ENCODE measurements at places on chromosomes 3 and 15. TPM values are rescaled to one million over a fixed set of nuclear protein-coding genes. Genes with fewer than 3 reads are reported as not detected.
A peak's percentile ranks its signal among the peaks of the same experiment; 100 is the strongest.

GRCh38 chr3:111965484-111965883, 13.3 kb upstream of the ABHD10 start:
- DNase-seq = no peak

- peak; percentile 75 for DNase-seq
Measured at GRCh38 chr3:50347187-50347813, 1.8 kb upstream of the ZMYND10 start.

DNA sequence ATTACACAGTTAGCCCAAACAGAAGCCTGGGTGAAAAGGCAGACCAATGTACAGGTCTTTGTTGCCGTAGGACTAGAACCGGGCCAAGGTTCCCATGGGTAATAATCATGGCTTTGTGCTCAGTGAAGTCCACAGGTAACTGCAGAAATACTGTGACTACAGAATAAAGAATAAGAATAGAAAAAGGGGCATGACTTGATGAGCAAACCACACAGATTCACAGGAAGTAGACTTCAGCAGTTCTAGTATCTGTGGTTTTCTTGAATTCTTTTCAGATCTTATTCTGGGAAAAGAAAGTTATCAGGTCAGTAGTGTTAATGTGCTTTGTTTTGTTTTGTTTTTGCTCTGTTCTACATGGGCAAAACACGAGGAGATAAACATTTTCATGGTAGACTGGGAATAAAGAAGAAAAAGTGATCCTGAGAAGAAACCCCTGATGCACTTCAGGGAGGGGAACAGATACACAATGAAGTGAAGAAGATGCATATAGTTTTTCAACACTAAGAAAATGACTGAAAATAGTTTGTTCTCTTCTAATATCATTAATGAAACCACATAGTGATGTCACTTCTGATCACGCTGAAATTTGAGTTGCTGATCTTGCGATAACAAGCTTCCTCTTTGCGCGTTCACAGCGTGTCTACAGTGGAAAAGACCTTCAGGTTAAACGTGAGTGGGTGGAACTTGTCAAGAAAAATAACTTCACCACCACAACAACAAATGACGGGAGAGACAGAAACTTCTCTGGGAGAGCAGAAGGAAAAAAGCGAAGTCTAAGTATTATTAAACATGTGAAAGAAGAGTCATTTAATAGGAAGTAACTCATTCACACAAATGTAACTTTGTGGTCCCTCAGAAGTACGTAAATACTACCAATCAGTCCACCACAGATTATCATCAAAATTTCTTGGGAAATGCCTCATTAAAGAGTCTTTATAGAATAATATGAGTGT, 315.8 kb upstream of the SATB1 start:
- no peak for DNase-seq

DNA sequence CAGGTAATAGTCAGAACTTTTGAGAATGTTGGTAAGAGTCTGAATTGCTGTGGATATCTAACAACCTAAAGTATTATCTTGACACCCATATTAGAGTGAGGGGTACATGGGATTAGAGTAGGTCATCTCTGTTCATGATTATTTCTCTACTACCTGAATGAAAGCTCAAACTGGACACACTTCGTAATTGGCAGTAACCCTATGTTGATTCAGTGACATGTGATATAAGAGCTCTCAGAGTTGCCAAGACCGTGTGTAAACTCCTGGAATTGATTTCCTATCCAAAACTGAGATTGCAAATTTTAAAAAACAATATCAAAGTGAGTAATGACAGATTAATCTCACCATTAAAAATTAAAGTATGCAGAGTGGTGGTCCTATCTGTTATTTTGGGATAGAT, 214.8 kb upstream of the ARHGEF26 start:
- DNase-seq = no peak

GRCh38 chr15:66798426-66799061, 96.5 kb downstream of the SMAD6 start:
- DNase-seq = no peak

DNA sequence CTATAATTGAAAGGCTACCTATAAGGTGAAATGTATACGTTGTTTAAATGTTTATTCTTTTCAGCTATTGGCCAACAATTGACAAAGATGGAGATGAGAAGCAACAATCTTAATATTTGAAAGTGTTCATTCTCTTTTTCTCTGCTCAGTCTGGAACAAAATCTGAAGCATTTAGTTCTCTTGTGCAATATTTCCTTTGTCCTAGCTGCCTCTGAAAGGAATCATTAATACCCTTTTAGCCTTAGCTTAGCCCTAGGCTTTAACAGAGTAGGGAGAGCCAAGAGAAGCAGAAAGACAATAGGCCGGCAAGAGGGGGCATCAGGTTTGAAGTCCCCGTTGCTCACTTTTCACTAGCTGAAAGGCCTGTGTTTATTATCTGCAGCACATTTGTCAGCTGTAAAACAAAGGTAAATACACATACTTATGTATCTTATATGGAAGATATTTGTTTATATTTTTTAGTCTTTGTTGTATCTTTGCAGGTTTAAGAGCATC, 422.5 kb upstream of the SEMA6D start:
- no peak for DNase-seq

- no peak for DNase-seq
Measured at GRCh38 chr15:75350601-75351361, 3.9 kb downstream of the NEIL1 start.

The GOLGA6B gene
- total RNA-seq = not detected

The DNAH1 gene
- 1.2 TPM for total RNA-seq

DNA sequence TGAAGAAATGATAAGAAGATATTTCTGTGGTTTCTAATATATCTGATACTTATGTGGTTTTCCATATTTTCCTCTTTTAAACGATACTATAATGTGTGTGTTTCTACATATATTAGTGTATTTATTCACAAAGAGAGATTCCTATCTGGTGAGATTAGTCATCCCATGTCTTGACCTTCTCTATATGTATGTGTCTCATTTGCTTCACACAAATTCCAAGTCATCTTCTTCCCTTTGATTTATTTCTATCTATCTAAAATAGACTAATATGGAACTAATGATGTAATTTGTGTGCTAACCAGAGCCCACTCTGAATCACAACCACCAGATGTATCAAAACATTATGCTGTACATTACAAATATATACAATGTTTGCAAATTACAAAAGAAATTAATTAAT, 154.7 kb upstream of the KCNMB2 start:
- DNase-seq = no peak

- no peak for DNase-seq
Measured at GRCh38 chr3:144708437-144708836, 736.8 kb downstream of the DIPK2A start.

DNA sequence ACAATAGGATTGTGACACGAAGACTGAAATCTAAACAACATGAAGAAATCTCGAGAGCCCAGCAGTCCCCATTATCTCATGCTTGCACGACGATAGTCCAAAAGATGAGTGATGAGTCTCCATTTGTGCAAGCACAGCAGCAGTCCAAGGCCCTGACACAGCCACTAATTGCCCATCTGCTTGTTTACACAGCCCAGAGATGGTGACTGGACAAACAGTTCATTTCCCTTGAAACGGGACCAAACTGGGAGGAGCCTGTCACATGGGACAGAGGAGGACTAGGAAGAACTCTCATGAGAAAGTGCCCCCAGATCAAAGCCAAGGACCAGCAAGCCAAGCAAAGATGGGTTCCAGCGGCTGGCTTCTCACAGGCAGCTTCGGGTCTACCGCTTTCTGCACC, 121.0 kb downstream of the GREM1 start:
- peak; percentile 17 for DNase-seq

- DNase-seq = no peak
Measured at GRCh38 chr3:108441071-108441507, 69.3 kb downstream of the MYH15 start.

- DNase-seq = no peak
Measured at GRCh38 chr15:92168066-92168683, 225.5 kb upstream of the ST8SIA2 start.

The HTR3E gene
- not detected for total RNA-seq

DNA sequence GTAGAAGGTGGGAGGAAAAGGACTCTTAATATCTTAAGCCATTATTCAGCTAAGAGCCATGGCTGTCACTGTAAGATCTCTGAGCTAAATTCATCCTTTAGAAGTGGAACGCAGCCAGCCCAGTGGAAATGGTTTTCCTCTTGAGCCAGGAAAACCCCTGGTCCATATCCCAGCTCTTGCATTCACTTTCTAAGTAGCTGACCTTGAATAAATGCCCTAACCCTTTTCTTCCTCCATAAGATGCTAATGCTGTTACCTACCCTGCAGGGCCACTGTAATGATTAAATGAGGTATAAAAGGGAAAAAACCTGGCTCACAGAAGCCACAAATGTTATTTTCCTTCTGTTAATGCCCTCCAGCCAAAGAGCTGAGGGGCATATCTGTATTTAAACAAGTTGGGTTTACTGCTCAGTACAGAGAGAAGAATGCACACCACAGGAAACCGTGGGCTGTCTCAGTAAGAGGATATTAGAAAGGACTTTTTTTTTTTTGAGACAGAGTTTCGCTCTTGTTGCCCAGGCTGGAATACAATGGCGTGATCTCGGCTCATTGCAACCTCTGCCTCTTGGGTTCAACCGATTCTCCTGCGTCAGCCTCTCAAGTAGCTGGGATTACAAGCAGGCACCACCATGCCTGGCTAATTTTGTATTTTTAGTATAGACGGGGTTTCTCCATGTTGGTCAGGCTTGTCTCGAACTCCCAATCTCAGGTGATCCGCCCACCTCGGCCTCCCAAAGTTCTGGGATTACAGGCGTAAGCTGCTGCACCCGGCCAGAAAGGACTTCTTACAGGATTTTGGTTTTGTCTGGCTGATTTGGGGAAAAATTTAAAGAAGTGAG, 6.8 kb downstream of the UBL7 start:
- no peak for DNase-seq

The FAM174B gene
- total RNA-seq = 16.7 TPM

DNA sequence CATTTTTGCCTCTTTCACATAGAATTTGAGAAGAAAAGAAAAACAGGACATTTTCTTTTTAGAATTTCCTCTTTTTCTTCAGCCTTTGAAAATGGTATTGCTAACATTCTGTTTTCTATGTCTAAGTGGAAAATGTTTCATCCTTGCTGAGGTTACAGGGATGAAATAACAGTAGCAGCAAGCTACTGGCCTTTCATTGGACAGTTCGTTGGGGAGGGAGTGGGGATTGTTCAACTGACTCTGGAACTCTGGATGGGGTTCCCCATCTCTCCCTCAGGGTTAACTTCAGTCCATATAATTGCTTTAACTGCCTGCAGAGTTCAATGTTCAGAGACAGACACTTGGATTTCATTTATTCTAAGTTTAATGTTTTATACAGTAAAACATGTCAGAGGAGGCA, 346.0 kb downstream of the NLGN1 start:
- DNase-seq = no peak

DNA sequence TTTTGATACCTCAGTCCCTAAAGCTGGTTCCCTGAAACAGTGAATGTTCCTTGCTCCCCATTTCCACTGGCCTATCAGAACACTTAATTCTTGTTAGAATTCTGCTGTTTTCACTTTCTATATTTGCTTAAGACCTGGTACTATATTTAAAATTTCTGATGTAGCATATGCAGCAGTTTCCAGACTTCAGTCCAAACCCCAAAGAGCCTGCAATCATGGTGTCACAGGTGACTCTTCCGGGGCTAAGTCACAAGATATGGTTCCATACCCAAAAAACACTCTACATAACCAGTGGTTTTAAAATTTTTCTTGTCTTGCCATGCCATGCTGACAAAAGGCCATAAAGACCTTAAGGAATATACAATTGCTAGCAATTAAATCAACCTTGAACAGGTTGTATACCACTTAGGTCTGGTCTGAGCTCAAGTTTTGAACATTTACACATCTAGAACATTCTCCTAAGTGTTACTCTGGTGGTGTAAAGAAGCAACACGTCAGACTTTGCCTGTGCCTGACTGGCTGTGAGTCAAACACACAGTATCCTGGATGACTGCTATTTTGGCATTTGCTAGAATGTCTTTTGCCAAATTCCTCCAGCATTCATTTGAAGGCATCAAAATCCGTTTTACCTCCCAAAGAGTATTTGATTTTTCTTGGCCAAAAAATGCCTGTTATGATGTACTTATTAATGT, 160.0 kb downstream of the FRMD5 start:
- peak; percentile 17 for DNase-seq

The WNT7A gene
- 15.1 TPM for total RNA-seq

DNA sequence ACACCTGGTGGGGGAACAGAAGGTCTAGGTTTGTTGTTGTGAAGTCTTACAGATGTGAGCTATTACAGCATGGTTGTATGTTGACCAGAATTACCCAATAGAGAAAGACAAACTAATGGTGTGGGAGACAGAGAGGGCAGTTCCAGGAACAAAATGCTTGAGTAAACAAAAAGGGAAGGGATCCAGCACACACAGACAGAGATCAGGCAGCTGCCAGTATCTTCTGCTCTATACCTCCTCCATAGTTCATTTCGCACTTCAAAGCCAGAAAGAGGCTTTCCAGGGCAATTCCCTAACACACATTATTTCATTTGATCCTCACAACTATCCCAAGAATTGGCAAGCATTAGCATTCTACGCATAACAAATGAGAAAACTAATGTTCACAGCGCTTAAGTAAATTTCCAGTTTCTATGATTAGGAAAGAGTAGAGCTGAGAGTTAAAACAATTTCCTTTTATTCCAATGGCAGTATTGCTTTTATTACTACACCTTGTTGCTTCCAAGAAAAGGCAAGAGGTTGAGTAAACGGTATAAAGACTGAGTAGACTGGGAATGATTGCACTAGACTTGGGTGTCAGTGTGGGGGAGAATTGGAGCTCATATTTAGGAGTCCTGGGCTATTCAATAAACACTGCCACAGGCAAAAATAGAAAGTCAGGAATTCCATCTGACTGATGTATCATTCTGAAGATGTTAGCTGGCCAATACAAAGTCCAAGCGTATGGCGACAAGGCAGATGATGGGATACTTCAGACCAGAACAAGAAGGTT, 39.7 kb upstream of the ZNF280D start:
- DNase-seq = no peak

- no peak for DNase-seq
Measured at GRCh38 chr15:33778852-33779251, 189.4 kb upstream of the CHRM5 start.

DNA sequence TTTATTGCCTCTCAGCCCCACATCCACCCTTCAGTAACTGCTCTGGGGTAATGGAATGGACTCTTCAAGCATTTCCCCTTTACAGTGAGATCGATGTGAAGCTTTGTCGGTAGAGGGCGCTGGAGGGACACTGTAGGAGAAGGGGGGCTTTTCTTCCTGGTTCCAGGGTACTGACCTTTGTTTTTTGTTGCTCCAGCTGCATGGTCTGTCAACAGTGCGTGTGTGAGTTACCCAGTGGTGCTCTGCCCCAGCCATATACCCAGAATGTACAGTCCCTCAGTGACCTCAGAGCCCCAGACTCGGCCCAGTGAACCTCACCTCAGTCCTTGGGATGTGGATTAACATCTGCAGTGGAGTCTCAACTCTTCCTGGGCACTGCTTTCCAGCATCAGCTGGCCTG, 180.3 kb upstream of the TSC22D2 start:
- no peak for DNase-seq

- DNase-seq = peak; percentile 70
Measured at GRCh38 chr15:80776420-80777045, 2.6 kb upstream of the CEMIP start.

DNA sequence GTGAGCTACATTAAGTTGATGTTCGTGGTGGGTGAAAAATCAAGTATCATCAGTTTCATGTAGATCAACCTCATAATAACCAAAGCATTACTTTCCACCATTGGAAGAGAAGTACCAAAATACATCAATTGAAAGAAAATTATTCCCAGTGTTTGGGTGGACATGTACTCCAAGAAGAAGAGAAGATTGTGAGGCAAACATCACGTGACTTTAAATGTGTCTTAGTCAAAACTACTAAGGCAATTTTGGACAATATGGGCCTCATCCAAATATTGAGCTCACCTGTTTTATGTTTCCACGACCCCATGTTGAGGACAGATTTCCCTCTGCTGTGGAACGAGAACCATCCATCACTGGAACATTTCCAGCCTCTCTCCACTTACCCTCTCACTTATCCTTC, 303.0 kb upstream of the LMCD1 start:
- no peak for DNase-seq

Measured in frontal cortex (tissue), 4 donors.